Activated CD4-positive, alpha-beta T cell treated with anti-CD3 and anti-CD28 coated beads, Interleukin-10, Interleukin-2, amounts not matched to agents 100 ng/mL and 50 ng/mL, durations not matched to agents 16 hours and 8 hours (primary cell): ENCODE measurements at places on chromosomes 7 and 10.

GRCh38 chr7:100493476-100494264 lies 9.9 kb downstream of the NYAP1 start:
- DNase-seq: peak; percentile 57

GRCh38 chr7:145957160-145957890 lies 159.3 kb upstream of the CNTNAP2 start:
- DNase-seq: no peak

- DNase-seq: no peak
Measured at GRCh38 chr10:25497246-25497645, 322.4 kb downstream of the GPR158 start.

- DNase-seq: no peak
Measured at GRCh38 chr7:14048889-14049288, 59.4 kb upstream of the ETV1 start.

- DNase-seq: no peak
Measured at GRCh38 chr10:101745074-101745696, 30.7 kb downstream of the FGF8 start.

GRCh38 chr7:42834676-42835075 lies 77.2 kb downstream of the C7orf25 start:
- no peak for DNase-seq
